Osteoblast (primary cell): ENCODE measurements at places on chromosomes 16 and 17.
A peak's percentile ranks its signal among the peaks of the same experiment; 100 is the strongest.

DNA sequence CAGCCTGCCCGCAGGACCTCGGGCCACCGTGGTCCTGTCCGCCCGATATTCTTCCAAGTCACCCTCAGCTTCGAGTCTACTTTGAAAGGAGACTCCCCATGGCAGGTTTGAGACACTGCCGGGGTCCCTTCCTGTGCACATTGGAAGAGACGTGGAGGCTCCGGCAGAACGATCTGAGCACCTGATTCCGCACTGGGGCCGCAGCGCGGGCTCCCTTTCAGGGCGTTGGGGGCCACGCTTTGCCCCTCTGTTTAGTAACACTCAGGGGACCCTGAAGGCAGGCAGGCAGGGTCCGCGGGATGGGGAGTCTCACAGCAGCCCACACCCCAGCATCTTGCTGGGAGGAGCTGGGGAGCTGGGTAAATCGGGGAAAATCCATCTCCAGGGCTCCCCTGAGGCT, 30.6 kb downstream of the SOX8 start:
- DNase-seq = no peak
- no peak overlapping the region for H3K4me3 ChIP-seq
- H3K27me3 ChIP-seq = no peaks in the 10 kb centered on the region
- no peak overlapping the region for H3K27ac ChIP-seq
- H3K36me3 ChIP-seq = no peaks in the 10 kb centered on the region

DNA sequence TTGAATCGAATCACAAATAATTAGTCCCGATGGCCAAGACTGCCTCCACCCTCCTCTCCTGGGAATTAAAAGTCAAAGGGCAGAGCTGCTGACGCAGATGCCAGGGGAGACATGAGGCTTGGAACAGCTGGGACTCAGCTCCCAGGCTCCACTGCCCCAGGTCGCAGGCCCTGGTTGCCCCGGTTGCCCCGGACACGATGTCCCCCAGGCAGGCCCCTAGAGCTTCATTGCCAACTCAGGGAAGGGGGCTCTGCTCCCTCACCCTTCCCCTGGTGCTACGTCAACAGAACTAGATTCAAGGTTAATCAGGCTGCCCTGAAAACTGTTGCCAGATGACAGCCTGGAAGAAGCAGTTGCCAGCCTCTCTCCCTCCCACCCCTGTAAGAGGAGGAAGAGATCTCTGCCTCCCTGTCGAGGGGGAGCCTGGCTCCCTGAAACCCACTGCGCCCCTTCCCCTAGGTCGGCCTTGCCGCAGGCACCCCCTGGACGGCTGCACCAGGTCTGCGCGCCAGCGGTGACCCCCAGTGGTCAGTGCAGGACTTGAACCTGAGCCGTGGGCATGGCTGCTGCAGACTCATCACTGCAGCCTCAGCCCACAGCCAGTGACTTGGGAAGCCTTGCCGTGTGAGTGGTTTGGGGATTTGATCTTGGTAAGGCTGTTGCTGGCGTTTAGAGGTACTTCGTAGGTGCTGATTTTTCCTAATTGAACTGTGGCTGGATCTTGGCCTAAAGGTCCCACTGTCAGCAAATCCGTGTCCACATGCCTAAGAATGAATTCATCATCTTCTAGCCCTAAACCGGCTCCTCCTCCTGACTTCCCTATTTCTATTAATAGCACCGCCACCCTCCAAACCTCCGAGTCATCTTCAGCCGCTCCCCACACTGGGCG, 84.1 kb upstream of the TOB1 start:
- H3K27me3 ChIP-seq = no peaks in the 10 kb centered on the region
- no peaks in the 10 kb centered on the region for H3K36me3 ChIP-seq
- peak overlapping the region; percentile 35 for H3K4me3 ChIP-seq
- H3K27ac ChIP-seq = peak overlapping the region; percentile 94
- peak; percentile 98 for DNase-seq

GRCh38 chr16:82061861-82062525, 26.9 kb downstream of the HSD17B2 start:
- H3K27ac ChIP-seq = no peak overlapping the region
- no peak for DNase-seq
- peaks cover 7% of the 10 kb centered on the region for H3K27me3 ChIP-seq
- peaks cover 5% of the 10 kb centered on the region for H3K4me1 ChIP-seq
- H3K4me3 ChIP-seq = no peak overlapping the region

- H3K4me1 ChIP-seq = no peaks in the 10 kb centered on the region
- H3K36me3 ChIP-seq = peaks cover 24% of the 10 kb centered on the region
- H3K27ac ChIP-seq = no peak overlapping the region
- DNase-seq = peak; percentile 5
- no peaks in the 10 kb centered on the region for H3K27me3 ChIP-seq
These were observed 10.9 kb downstream of the ANKS3 start for GRCh38 chr16:4723071-4723767.

GRCh38 chr16:28009586-28010373, 53.7 kb downstream of the GSG1L start:
- peaks cover 22% of the 10 kb centered on the region for H3K4me1 ChIP-seq
- H3K36me3 ChIP-seq = no peaks in the 10 kb centered on the region
- H3K4me3 ChIP-seq = no peak overlapping the region
- peak; percentile 58 for DNase-seq

DNA sequence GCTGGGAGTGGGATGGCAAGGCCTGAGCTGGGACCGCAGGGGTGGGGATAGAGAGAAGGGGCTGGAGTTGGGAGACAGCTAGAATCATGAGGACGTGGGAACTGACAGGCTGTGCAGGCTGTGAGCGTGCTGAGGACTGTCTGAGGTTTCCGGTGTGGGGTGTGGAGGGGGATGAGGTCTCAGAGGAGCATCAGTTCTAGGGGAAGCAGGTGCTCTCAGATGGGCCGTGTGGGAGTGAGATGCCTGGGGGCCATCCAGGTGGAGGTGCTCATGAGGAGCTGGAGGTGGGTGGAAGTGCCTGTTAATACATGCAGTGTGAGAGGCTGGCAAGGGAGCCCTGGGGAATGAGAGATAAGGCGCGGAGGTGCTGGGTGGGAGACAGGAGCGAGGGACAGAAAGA, 27.2 kb downstream of the HASPIN start:
- H3K27ac ChIP-seq = no peak overlapping the region
- no peaks in the 10 kb centered on the region for H3K36me3 ChIP-seq
- peak; percentile 47 for DNase-seq
- H3K4me3 ChIP-seq = no peak overlapping the region
- no peaks in the 10 kb centered on the region for H3K27me3 ChIP-seq
- no peaks in the 10 kb centered on the region for H3K4me1 ChIP-seq

DNA sequence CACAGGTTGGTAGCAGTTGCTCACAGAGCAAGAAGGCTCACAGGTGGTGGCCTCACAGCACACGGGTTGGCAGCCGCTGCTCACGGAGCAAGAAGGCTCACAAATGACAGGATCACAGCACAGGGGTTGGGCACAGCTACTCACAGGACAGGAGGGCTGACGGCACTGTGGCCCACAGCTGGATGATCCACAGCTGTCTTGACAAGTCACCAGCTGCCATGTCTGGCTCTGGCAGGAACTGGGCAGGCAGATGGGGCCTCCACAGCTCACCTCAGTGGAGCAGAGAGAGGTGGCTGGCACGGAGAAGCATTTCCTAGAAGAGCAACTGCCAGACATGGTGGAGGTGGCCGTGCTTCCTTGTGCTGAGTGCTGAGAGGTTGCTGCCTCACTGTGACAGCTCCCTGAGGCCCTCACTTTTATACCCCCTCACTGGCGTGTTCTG, at the start of gene KRTAP16-1:
KRTAP16-1 (minus strand) TSS at position 392 of the 442 bp plus-strand sequence; CDS start at position 336, 56 bp downstream.
- H3K4me3 ChIP-seq = peak within 1 kb of the TSS; percentile 38
- no peak within 1 kb of the TSS for H3K27ac ChIP-seq
- H3K27me3 ChIP-seq = no peaks in the 10 kb centered on the region
- no peaks in the 10 kb centered on the region for H3K36me3 ChIP-seq
- H3K4me1 ChIP-seq = peaks cover 11% of the 10 kb centered on the region

- H3K4me3 ChIP-seq = no peak overlapping the region
- H3K36me3 ChIP-seq = no peaks in the 10 kb centered on the region
- no peak overlapping the region for H3K27ac ChIP-seq
- H3K27me3 ChIP-seq = no peaks in the 10 kb centered on the region
These were observed 1906.3 kb downstream of the TP53TG3F start for GRCh38 chr16:35365675-35366074.

DNA sequence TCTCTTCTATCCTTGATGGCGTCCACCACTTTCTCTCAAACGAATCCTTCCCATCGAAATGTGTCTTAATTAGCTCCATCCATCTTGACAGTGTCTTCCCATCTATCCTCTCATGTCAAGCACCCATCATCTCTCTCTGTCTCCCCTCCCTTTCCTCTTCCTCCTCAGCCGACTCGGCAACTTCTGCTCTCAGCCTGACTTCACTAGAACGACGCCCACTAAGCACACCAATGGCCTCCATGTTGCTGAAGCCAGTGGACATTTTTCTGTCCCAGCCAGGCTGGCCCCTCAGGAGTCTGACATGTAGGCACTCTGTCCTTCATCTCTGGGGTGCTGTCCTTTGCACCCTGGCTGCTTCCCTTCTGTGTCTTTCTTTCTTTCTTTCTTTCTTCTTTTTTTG, 2.5 kb upstream of the SPATA20 start:
- H3K4me3 ChIP-seq = no peak overlapping the region
- H3K36me3 ChIP-seq = peaks cover 9% of the 10 kb centered on the region
- no peaks in the 10 kb centered on the region for H3K27me3 ChIP-seq

DNA sequence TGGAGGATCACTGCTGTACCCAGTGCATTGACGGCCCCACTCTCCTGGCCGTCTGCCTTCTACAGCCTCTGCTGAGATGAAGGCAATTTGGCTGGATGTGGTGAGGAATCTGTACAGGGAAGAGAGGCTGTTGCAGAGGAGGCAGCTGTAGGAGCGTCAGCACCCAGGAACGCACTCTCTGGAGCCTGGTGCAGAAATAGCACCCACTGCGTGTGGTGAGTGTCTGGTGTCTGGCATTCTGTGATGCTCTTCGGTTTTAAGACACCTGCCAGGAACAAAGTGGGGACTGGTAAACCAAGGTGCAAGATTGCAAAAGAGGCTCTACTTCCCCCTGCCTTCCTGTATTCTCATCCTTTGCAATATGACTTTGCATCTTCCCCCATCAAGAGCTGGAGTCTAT, 187.5 kb upstream of the SDK2 start:
- no peaks in the 10 kb centered on the region for H3K27me3 ChIP-seq
- H3K4me1 ChIP-seq = no peaks in the 10 kb centered on the region
- H3K4me3 ChIP-seq = no peak overlapping the region
- no peak overlapping the region for H3K27ac ChIP-seq

- H3K27me3 ChIP-seq = no peaks in the 10 kb centered on the region
- H3K36me3 ChIP-seq = peaks cover 7% of the 10 kb centered on the region
- no peak overlapping the region for H3K27ac ChIP-seq
- no peak for DNase-seq
- no peak overlapping the region for H3K4me3 ChIP-seq
These were observed 17.7 kb downstream of the NLRC5 start for GRCh38 chr16:57007050-57007449.

GRCh38 chr16:61228371-61228770, 807.9 kb downstream of the CDH8 start:
- no peak overlapping the region for H3K27ac ChIP-seq
- no peak overlapping the region for H3K4me3 ChIP-seq
- no peaks in the 10 kb centered on the region for H3K4me1 ChIP-seq
- H3K36me3 ChIP-seq = no peaks in the 10 kb centered on the region
- H3K27me3 ChIP-seq = no peaks in the 10 kb centered on the region
- no peak for DNase-seq

GRCh38 chr17:36736201-36737156, 135.1 kb downstream of the MRM1 start:
- peaks cover 2% of the 10 kb centered on the region for H3K27me3 ChIP-seq
- no peak for DNase-seq
- H3K4me1 ChIP-seq = no peaks in the 10 kb centered on the region
- no peak overlapping the region for H3K27ac ChIP-seq
- no peak overlapping the region for H3K4me3 ChIP-seq
- no peaks in the 10 kb centered on the region for H3K36me3 ChIP-seq

DNA sequence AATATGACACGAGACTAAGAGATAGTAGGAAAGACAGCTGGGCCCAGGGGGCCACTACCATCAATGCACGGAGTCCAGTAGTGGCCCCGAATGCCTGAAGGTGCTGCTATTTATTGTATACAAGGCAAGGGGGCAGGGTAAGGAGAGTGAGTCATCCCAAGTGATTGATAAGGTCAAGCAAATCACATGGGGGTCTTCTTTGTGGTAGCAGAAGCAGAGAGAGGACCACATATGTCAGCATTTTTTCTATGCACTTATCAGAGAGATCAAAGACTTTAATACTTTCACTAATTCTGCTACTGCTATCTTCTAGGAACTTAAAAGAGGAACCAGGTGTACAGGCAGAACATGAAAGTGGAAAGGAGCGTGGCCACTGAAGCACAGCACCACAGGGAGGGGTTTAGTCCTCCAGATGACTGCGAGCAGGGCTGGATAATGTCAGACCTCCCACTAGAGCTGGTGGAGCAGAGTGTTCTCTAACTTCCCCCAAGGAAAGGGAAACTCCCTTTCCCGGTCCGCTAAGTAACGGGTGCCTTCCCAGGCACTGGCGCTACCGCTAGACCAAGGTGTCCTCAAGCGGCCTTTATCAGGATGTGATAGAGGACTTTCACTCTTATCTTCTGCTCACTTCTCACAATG, 26.4 kb upstream of the ARL4D start:
- no peak for DNase-seq
- H3K27ac ChIP-seq = no peak overlapping the region
- no peak overlapping the region for H3K4me3 ChIP-seq
- H3K27me3 ChIP-seq = no peaks in the 10 kb centered on the region

DNA sequence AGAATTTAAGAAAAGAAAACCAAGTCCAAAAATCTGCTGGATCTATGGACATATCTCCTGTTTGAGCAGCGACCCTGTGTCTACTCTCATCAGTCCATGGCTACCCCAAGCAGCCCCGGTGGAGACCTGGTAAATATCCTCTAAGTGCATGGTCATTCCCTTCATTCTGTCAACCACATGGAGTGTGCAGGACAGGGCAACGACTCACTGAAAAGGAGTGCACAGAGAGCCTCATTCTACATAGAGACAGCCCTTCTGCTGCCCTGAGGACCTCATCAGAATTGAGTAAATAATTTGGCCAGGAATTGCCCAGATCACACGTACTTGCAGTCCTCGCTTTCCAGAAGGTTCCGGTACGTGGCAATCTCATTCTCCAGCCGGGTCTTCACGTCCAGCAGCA, 3.0 kb downstream of the KRT38 start:
- H3K27ac ChIP-seq = no peak overlapping the region
- no peak for DNase-seq
- no peaks in the 10 kb centered on the region for H3K36me3 ChIP-seq
- no peaks in the 10 kb centered on the region for H3K27me3 ChIP-seq

- H3K27ac ChIP-seq = no peak overlapping the region
- H3K4me3 ChIP-seq = no peak overlapping the region
- no peaks in the 10 kb centered on the region for H3K27me3 ChIP-seq
These were observed 2.7 kb downstream of the MLLT6 start for GRCh38 chr17:38707678-38708351.

GRCh38 chr17:39813631-39814030, 50.5 kb downstream of the IKZF3 start:
- H3K4me1 ChIP-seq = no peaks in the 10 kb centered on the region
- H3K27me3 ChIP-seq = peaks cover 19% of the 10 kb centered on the region
- H3K4me3 ChIP-seq = no peak overlapping the region
- no peak overlapping the region for H3K27ac ChIP-seq
- H3K36me3 ChIP-seq = no peaks in the 10 kb centered on the region
- no peak for DNase-seq

- no peaks in the 10 kb centered on the region for H3K4me1 ChIP-seq
- H3K4me3 ChIP-seq = no peak overlapping the region
- no peak for DNase-seq
These were observed 86.4 kb upstream of the METRNL start for GRCh38 chr17:82993005-82993404.

- H3K27me3 ChIP-seq = no peaks in the 10 kb centered on the region
- H3K4me3 ChIP-seq = peak overlapping the region; percentile 25
- DNase-seq = peak; percentile 53
- H3K36me3 ChIP-seq = no peaks in the 10 kb centered on the region
- peaks cover 24% of the 10 kb centered on the region for H3K4me1 ChIP-seq
These were observed 577.0 kb upstream of the CDH11 start for GRCh38 chr16:65698791-65699321.
